ENCODE measurements at places on chromosomes 12 and 14.
A peak's percentile ranks its signal among the peaks of the same experiment; 100 is the strongest.

DNA sequence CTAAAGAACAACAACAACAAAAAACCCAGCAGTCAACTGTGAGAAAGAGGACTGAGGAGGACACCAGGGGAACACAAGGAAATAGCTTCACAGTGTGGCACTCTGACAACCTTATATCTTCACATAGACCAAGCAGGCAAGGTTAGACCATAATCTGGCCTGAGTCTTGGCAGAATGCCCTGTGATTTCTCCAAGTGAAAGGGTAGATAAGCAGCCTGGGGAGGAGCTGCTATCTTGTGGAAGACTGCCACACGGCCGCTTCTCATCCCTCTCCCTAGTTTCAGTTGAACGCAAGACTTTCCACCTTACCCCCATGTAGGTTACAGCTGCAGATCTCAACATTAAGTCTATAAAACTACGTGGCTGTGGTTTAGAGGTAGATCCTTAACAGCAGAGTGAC is 3.7 kb downstream of the SLC25A21 start:
- DNase-seq: no peak

DNA sequence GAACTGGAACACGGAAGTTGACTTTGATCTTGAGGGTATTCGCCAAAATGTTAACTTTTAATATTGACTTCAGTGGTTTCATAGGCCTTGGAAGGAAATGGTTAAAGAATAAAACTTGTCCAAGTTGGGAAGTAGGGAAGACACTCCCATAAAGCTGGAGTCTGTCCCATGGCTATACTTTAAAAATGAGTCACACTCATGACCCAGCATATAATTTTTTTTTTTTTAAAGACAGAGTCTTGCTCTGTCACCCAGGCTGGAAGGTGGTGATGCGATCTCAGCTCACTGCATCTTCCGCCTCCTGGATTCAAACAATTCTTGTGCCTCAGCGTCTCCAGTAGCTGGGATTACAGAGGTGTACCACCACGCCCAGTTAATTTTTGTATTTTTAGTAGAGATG is 19.6 kb downstream of the TMPRSS12 start:
- DNase-seq: no peak

- no peak for DNase-seq
These were observed 2.0 kb downstream of the ADCY6 start for GRCh38 chr12:48786591-48787544.

DNA sequence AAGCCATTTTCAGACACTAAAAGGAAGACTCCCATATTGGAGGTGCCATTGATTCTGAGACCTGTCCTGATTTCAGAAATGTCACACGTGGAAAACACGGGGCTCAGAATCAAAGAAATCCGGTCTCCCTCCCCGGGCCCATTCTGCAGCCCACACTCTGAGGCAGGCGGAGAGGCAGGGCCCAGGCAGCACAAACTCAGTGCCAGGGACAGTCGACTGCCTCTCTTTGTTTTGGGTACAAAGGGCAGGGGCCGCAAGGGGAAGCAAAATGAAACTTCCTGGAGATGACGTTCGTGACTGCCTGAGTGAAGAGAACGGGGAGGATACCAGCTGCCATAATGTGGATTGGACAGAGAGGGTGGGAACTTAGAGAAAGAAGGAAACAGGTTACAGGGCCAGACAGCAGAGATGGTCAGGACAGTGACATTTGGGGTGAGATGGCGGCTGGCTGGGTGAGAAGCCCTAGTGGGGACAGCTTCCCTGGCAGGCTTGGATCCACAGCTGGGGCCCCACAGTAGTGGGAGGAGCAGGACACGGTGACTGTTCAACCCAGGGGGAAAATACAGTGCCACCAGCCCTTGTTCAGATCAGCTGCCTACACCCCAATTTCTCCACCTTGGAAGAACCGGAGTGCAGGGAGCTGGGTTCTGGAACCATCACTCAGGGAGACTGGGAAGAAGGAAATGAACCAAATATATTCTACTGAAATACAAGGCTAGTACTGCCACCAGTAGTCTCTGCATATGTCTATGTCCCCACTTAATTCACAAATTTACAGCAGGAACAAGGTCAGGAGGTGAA is 8.1 kb downstream of the GAPDH start:
- no peak for DNase-seq

GRCh38 chr12:26274441-26275312 is 79.3 kb downstream of the SSPN start:
- peak; percentile 98 for DNase-seq

DNA sequence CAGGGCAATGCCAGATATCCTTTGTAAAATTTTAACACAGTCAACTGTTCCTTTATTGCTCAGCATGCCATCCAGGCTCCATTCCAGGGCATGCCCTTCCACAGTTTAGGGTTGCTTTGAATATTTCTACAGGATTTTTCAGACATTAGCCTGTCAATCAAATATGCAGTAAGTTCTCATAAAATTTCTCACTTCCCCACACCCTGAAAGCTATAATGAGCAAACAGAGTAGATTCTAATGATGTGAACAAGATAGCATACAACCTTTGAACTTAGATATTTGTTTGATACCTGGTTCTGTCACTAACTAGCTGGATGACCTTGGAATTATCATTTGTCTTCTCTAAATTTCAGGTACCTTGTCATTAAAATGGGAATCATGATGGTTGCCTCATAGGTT is 251.2 kb downstream of the SYT1 start:
- DNase-seq: no peak

DNA sequence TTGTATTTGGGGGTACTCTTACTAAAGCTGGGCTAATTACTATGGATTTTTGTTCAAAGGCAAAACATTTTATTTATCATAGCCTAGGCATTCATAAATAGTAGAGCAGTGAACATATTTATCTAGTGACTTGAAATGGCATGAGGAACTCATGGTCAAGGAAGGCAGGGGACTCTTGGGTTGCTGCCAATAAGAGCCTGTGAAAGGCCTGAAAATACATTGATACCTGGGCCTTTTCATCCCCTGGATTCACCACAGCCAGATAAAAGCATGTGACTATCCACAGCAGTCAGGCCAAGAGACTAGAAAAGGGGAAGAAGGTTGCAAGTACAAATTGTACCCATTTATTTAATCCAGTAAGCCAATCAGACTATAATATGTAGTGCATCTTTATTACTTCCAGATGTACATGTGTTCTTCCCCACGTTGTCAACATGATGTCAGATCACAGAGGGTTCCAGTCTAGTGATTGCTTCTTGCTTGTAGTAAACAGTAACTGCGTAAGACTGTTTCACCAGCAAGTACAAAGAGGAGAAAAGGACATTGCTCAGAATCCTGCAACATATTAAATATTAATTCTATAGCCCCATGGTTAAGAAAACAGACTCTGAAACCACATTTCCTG is 409.7 kb downstream of the NOVA1 start:
- no peak for DNase-seq

DNA sequence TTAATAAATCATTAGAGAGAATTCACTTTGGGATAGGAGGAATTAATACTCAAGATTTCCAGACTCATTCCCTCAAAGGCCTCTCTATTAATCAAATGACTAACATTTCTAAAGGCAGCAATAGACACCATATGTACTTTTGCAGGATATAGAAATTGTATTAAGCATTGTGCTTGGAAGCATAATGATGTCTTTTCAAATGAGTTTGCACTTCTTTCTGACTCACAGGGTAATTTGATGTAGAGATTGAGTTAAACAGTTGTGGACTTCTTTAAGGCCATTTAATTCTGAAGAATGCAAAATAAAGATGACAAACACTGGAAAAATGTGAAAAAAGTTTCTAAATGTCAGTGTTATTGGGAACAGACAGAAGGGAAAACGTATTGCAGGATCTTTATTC is 63.4 kb upstream of the CSRP2 start:
- DNase-seq: peak; percentile 29

GRCh38 chr14:71363946-71364925 is 457.0 kb downstream of the PCNX1 start:
- DNase-seq: peak; percentile 38

- DNase-seq: no peak
These were observed 8.6 kb downstream of the SPTLC2 start for GRCh38 chr14:77607741-77608302.

- no peak for DNase-seq
These were observed 20.3 kb downstream of the FIGNL2 start for GRCh38 chr12:51827925-51828818.

GRCh38 chr12:12721814-12722434 is 4.8 kb downstream of the CDKN1B start:
- DNase-seq: no peak

- DNase-seq: no peak
These were observed 68.5 kb downstream of the NKX2-1 start for GRCh38 chr14:36451310-36452065.

GRCh38 chr12:33639975-33640374 is 200.4 kb upstream of the SYT10 start:
- no peak for DNase-seq

- DNase-seq: no peak
These were observed 41.1 kb downstream of the CEP83 start for GRCh38 chr12:94418517-94418916.

- no peak for DNase-seq
These were observed 20.2 kb downstream of the FBXL14 start for GRCh38 chr12:1573960-1574864.

DNA sequence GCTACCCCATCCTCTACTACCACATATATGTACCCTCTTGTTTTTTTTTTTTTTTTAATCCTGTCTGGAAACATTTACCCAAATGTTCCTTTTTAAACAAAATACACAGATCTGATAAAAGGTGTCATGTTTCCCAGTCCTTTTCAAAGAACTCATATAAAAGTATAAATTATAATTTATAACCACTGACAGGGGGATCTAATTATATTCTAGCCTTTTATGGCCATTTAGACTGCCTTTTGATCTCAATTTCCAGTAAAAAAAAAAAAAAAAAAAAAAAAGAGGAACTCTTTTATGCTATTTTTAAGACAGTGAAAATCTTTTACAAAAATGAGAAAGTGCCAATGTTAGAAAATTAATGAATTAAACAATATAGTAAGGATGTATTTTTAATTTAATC is 65.0 kb downstream of the NAV3 start:
- no peak for DNase-seq

DNA sequence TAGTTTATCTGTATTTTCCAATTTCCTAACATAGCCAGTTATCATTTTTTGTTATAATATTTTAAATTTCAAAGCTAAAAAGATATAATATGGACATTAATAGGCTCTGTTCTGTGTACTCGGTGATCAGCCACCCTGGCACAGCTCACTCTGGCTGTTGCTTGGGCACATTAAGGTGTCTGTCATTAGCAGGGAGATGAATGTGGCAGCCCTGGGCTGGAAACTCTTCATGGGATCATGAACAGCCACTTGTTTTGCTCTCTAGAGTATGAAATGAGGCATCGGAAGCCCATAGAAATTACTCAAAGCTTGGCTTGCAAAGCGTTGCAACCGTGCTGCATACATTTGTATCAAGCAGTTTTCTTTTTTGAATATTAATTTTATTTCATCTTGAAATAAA is 233.2 kb downstream of the DACT1 start:
- no peak for DNase-seq

DNA sequence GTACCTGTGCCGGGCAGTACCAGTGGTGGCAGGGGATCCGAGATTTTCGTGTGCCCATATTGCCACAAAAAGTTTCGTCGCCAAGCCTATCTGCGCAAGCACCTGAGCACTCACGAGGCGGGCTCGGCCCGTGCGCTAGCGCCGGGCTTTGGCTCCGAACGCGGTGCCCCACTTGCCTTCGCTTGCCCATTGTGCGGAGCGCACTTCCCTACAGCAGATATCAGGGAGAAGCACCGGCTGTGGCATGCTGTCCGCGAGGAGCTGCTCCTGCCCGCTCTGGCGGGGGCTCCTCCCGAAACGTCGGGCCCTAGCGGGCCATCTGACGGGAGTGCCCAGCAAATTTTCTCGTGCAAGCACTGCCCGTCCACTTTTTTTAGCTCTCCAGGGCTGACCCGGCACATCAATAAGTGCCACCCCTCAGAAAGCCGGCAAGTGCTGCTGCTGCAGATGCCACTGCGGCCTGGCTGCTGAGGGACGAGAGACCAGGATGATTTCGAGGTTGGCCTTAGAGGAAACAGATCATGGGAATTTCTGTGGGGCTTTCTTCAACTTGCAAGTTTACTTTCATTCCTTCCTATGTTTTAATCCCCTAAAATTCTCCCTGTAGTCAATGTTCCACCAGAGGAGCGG is 1.6 kb downstream of the INSM2 start:
- no peak for DNase-seq

DNA sequence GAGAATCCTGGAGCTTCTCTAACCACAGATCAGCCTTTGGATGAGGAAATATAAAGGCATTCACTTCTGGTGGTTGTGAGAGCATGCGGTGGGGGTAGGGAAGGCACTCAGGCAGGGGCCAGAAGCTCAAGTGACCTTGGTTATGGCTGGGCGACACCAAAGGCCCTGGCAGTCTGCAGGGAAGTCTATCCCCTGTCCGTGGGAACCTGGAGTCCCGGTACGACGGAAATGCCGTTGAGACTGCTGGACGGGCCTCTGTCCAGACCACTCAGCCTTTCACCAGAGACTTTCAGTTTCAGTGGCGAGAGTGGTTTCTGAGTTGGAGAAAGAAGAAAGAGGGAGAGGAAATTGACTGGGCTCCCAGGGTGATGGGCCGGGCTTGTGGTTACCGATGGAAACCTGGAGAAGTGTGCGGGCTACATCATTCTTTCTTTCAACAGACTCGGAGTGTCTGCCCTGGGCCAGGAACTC is 20.9 kb downstream of the ISCA2 start:
- peak; percentile 71 for DNase-seq

- DNase-seq: no peak
These were observed 26.2 kb downstream of the ZCRB1 start for GRCh38 chr12:42299392-42300308.

DNA sequence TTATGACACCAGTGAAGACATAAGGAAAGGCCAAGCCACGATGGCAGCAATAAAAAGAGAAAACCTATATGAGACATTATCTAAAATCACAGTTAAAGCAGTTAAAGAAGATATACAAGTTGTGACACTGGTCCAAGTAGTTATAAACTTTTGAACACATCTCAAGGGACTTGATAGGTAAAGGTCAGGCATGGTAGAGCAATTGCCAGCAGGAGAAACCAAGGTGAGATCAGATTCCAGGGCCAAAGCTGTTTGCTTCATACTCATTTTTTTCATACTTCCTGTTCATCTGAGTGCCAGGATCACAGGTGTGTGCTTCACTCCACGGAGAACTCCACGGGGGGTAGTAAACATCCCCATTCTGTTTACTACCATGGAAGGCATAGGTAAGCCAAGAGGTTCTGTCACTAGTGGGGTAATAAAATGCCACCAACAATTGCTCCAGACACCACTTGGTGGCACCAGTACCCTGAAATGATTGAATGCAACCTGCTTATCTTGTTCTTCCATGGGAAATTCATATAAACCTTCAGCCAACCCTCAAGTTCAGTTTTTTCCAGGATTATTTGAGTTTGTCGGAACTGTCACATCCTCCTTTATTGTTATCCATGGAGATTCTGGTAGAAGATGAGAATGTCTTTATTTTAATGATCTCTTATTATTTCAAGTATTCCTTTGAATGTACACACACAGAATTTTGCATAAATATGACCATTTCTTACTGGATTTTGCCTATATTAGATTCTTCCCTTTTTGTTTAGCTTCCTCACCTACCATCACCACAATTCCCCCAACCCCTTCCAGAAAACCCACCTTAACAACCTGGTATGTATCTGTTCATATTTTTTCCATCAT is 59.2 kb upstream of the TSPAN8 start:
- DNase-seq: no peak

GRCh38 chr14:29805415-29806123 is 122.1 kb downstream of the PRKD1 start:
- DNase-seq: no peak

Data from SJSA1 (cell line).